GM03348 (cell line): ENCODE measurements at places on chromosomes 12 and 14.

GRCh38 chr14:95364481-95365209 is 44.9 kb upstream of the CLMN start:
- DNase-seq = no peak

- DNase-seq = no peak
Measured at GRCh38 chr14:102077382-102077709, 9.5 kb downstream of the HSP90AA1 start.

GRCh38 chr12:123398550-123399254 is 14.8 kb downstream of the KMT5A start:
- DNase-seq = peak; percentile 90

- no peak for DNase-seq
Measured at GRCh38 chr12:50625029-50625925, 120.5 kb downstream of the DIP2B start.

DNA sequence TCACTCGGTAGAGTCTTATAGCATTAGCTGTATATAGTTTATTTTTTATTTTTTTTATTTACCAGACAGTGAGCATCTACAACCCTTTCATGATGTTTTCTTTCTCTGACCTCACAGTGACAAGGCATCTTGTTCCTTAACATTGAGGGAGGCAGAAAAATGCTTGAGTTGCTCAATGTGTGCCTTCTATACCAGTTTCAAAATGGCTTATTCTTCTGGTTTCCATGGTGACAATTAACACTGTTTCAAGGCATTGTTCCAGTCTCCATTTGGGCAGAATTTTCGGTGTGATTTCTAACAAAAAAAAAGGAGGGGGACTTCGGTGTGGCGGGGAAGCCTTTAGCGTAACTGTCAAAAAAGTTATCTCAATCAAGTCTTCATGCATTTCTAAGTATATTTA is 209.7 kb upstream of the NPAS3 start:
- no peak for DNase-seq

DNA sequence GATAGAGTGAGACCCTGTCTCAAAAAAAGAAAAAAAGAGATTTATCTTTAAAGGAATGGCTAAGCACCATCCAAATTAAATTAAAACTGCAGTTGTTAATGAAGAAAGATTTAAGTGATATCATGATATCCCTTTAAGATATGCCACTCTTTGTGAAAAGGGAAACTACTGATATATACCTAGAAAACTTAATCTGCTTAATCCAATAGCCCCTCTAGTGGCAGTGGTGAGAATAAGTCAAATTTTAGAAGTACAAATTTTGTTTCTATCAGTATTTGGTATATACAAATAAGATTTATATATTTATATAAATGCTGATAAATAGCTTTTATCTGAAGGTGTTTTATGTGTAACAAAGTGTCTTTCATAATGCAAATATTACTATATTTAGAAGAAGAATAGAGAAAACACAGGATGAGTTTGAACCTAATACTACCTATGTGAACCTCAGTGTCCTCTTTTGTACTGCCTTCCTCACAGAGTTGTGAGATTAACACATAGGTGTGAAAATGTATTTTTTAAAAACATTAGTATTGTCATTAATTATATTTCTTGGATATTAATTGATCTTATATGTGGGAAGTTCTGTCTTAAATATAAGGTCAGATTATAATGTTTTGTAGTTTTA is 51.4 kb upstream of the GARIN2 start:
- peak; percentile 52 for DNase-seq

DNA sequence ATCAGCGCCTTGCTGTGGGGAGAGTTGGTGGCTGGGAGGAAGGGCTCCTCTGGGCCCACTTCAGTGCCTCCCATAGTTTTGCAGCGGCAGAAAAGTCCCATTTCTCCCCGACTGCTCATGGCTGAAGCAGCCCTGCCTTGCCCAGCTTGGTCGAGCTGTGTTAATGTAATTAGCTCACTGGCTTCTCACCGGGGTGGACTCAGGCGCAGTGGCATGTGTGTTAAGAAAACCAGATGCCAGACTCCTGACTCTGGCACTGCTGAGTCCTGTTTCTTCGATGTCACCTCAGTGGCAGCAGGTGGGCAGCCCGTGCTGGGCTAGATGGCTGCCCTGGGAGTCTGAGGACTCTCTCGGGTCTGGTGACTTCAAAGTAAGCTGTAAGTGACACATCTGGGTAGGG is 47.4 kb downstream of the CHST11 start:
- no peak for DNase-seq

GRCh38 chr14:26872515-26873361 is 274.9 kb upstream of the NOVA1 start:
- no peak for DNase-seq

GRCh38 chr12:115474539-115475353 is 790.8 kb upstream of the TBX3 start:
- no peak for DNase-seq

DNA sequence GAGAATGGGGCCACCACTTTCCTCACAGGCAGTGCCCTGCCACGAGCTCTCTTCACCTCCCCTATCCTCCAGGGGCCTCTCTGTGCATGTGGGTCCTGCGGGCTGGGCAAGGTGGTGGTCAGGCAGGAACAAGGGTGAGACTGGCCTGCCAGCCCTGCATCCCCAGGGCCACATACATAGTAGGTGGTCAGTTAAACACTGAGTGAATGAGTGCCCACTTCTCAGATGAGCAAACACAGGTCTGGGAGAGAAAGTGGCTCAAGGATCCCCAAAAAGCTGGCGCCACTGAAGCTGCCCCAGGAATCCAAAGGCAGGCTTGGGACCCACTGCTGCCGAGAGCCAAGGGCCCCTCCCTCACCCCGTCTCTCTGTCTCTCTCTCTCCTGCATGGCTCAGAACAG is 51.1 kb downstream of the CCNK start:
- no peak for DNase-seq

DNA sequence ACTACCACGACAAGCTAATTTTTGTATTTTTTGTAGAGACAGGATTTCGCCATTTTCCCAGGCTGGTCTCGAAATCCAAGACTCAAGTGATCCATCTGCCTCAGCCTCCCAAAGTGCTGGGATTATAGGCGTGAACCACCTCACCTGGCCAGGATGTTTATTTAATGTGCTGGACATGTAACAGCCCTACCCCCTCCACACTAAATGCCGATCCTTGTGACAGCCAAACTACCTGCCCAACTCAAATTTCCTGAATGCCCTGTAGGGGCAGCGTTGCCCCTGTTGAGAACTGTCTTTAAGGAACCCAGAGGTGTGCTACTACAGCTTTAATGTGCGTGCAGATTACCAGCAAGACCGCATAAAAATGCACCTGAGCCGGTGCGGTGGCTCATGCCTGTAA is 48.1 kb downstream of the KCNK13 start:
- DNase-seq = no peak

GRCh38 chr14:104676694-104677511 is 12.5 kb upstream of the INF2 start:
- DNase-seq = no peak

- peak; percentile 52 for DNase-seq
Measured at GRCh38 chr12:124026755-124027745, 54.0 kb downstream of the ZNF664 start.

DNA sequence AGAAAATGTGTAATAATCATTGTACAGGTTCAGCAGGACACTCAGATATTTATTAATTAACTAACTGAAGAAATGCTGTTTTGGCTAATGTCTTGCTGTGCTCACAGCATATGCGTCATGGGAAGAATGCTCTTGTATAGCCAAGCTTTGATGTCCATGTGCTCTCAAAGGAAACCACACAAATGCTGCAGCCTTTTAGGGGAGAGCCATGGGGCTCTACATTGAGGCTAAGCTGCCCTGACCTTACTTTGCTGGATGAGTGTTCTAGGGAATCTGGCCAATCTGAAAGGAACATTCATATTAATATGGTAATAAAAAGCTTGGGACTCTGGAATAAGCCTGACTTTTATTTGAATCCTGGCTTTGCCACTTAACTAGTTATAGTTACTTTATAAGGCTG is 9.5 kb upstream of the CRADD start:
- no peak for DNase-seq

DNA sequence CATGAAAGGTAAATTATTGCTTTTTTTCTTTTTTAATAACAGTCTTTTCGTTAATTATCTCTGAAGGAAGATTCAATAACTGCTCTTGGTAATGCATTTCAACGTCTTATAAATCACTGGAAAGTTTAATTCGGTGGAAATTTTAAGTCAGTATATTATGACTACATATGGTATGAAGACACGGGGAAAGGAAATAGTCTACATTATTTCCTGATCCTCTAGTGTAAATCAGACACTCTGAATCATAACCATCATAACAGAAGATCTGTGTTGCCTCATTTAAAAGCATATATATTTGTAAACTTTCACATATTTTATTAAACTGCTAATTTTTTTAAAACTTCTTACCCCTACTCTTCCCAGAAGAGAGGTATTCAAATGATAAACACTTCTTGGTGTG is 53.7 kb downstream of the EFCAB11 start:
- peak; percentile 9 for DNase-seq

DNA sequence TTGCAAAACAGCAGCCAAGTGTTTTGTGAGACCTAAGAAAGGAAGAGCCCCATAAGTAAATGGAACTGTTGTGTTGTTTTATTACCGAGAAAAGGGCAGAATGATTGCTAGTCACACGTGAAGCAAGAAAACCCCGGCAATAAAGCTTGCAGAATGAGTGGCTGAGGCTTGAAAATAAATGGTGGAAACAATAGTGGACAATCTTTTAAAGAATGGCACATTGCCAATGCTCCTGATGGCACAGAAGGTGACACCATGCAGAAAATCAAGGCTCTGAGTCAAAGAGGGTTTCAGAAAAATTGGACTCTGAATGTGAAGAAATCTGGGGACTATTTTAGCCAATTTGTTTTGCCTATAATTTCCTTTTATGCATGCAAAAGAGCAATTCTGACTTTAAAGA is 4.0 kb upstream of the AQP2 start:
- DNase-seq = no peak

GRCh38 chr14:77812028-77812427 is 12.1 kb downstream of the ADCK1 start:
- DNase-seq = no peak

DNA sequence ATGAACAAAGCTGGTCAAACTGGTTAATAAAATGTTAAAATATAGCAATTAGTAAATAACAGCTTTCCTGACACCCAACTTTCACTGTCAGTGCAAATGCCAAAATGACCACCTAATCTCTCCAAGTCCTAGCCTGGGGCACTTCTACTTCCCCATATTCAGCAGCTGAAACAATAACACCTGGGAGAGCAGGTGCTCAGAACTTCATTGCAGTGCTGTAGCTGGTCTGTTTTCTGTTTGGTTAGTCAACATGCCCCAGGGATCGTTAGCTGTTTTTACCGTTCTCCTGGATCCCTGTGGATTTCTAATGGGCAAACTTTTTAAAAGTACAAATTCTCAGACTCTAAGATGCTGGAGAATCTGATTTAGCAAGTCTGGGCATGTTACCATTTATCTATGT is 759.7 kb downstream of the GALC start:
- no peak for DNase-seq

DNA sequence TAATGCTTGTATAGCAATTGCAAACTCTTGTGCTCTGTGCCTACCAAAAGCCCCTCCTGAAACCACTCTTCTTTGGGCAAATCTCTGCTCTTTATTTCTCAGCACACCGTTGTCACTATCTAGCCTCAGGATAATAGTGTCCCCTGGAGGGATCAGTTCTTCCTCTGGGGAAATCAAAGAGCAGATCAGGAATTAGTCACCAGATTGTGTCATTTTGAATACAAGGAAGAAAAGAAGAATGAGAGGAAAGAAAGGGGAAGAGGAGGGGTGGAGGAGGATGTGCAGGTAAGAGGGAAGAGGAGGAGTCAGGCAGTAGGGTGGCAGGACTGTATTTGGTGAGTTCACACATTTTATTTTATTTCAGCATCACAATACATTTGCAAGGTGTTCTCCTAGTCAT is 256.4 kb downstream of the GRIN2B start:
- DNase-seq = no peak

DNA sequence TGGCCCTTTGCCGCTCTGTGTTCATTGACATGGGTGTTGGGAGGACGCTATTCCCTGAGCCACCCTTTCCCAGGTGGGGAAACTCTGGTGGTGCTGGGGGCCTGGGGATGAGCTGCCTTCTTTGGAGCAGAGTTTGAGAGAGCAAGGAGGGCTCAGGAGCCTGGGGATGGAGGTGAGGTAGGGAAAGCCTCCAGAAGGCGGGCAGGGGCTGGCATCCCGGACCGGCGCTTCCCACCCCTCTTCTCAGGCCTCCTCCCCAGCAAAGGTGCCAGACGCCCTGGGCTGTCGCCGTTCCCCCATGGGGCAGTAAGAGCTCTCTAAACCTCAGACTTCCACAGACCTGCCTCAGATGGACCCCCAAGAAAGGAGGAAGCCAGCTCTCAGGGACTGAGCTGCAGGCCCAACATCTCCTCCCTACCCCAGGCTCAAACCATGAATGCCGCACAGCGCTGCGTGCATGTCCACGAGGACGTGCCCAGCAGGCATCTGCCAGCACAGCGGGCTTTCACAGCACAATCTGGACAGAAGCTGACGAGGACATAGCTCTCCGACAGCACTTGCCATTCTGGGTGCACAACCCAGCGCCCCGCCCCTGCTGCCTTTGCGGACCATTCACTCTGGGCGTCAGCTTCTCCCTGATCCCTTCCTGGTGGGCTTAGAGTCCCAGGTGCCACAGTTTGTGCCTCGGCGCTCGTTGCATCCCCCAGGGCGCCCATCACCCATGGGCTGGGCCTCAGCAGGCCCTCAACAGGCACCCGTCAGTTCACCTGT is 14.9 kb upstream of the TTC7B start:
- no peak for DNase-seq

GRCh38 chr12:110352401-110352800 is 51.1 kb downstream of the ANAPC7 start:
- no peak for DNase-seq

DNA sequence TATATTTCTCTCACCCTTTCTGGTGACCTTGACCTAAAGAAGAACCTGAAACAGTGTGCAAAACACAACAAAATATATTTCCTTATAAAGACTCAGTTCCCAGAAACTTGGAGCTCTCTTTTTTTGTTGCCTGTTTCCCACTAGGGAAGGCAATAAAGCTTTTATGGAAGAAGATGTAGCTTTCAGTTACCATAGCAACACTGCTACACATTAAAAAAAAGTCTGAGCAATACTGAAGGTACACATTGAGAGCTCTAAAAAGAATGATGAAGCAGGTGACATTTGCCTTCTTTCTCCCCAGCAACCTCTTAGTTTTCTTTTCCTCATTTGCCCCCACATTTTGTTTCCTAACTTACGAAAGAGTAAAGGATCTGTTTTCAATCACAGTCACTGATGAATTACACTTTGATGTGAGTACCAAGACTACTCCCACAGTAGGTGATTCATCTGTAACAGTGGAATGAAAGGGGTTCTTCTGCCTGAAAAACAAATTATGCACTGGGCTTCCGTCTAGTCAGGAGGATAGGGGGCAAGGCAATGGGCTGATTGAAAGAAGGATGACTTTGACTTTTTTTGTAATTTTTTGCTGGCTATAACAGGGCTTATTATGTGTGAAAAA is 1.1 kb upstream of the CATSPERB start:
- DNase-seq = peak; percentile 28

- DNase-seq = no peak
Measured at GRCh38 chr14:92926180-92926845, 3.4 kb downstream of the CHGA start.

- no peak for DNase-seq
Measured at GRCh38 chr12:9948606-9949296, 16.6 kb upstream of the CLEC2A start.

- no peak for DNase-seq
Measured at GRCh38 chr14:106436310-106436905, 910.0 kb downstream of the TMEM121 start.

GRCh38 chr12:50110762-50111351 is 1.2 kb upstream of the COX14 start:
- DNase-seq = peak; percentile 45
